Posterior cingulate gyrus (tissue), 11 donors: ENCODE measurements at places on chromosomes 3 and 15.

- no peak for DNase-seq
Observed at GRCh38 chr15:62136911-62137865, 27.9 kb downstream of the C2CD4B start.

- DNase-seq, result no peak
Observed at GRCh38 chr15:89385596-89386331, 51.1 kb upstream of the POLG start.

DNA sequence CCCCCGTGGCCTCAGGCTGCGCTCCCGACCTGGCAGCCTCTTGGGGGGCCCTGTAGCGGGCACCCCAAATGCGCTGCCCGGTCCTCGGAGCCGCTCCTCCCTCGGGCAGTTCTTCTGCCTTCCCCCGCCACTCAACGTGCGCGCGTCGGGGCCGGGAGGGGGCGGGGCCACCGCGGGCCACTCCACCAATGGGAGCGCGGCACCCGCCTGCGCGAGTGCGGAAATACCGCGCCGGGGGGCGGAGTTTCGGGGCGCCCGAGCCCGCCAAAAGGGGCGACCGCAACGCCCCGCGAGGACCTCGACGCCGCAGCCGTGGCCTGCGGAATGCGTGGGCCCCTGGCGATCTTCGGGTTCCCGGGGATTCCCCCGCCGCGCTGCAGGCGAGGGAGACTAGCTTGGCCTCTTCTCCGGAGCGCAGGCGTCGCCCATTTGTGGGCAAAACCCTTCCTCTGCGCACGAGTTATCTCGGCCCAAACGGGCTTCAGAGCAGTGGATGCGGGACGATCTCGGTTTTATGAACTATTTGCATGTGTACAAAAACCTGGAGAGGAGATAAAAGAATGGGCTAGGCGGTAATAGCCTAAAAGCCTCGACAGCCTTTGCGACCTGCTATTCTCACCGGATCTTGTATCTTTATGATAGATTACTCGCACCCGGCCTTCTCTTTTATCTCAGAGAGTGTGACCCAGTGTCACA, at the start of gene TASOR:
Gene TASOR (minus strand): TSS at position 144 of the 696 bp plus-strand sequence. CDS start 259 bp downstream, outside the sequence.
- DNase-seq, result peak; percentile 55

DNA sequence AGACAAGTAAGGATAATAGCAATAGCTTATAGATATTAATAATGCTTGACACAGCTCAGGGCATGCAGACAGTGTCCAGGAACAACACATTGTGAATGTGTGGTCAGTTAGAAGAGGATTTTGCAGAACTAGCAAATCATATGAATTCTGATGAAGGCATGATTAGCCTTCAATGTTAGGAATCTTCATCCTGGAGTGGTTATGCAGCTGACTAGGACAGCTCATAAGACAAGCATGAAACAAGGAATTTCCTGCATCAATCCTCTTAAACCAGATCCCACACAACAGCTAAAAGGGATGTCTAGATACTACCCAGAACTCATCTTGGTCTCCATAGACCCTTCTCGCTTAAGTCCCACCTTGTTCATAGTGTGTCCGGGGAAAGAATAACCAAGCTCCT, 499.0 kb upstream of the ATP11B start:
- no peak for DNase-seq

DNA sequence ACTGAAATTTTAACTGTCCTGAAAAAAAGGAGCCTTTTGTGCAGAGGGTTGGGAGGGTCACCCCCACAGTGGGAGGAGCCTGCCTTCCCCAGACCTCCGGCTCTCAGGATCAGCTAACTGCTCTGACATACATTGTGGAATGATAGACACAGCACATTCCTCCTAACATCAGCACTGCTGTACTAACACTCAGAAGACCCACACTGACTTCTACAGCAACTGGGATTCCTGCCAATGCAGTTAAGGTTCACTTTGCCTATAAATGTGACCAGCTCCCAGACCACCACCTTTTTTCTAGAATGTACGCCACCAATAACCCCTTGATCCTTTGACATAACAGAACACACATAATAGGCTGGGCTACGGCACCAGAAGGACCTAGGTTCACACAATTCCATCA, 3.2 kb downstream of the CPEB1 start:
- DNase-seq, result no peak

- no peak for DNase-seq
Observed at GRCh38 chr15:88627463-88627862, 6.3 kb downstream of the AEN start.
